Ecto neural progenitor cell (in vitro differentiated cells): ENCODE measurements at places on chromosomes 3 and 15.

GRCh38 chr3:150299201-150299600 lies 108.9 kb upstream of the TSC22D2 start:
- no peak for DNase-seq

DNA sequence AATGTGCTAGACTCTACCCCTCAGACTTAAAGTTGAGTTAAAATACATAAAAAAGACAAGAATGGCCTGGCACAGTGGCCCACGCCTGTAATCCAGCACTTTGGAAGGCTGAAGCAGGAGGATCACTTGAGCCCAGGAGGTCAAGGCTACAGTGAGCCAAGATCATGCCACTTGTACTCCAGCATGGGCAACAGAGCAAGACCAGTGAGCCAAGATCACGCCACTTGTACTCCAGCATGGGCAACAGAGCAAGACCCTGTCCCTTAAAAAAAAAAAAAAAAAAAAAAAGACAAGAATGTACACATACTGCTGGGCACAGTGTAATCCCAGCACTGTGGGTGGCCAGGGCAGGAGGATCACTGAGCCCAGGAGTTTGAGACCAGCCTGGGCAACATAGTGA lies 17.4 kb downstream of the DIS3L start:
- DNase-seq = no peak

DNA sequence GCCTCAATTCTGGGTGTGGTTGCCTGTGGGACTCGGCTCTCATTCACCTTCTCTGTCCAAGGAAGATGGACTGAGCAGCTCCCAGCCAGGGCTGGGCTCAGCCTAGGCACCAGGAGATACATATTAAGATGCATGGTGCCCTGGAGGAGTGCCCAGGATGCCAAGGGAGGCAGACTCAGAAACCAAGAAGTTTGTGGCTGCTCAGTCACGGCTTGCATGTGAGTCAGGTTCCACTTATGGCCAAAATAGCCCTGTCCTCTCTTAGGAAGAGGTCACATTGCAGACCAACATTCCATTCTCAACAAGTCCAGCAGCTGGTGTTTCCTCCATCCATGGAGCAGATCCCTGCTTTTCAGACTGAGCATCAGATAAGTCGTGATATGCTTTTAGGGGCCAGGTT lies 21.8 kb downstream of the CDCP1 start:
- no peak for DNase-seq

DNA sequence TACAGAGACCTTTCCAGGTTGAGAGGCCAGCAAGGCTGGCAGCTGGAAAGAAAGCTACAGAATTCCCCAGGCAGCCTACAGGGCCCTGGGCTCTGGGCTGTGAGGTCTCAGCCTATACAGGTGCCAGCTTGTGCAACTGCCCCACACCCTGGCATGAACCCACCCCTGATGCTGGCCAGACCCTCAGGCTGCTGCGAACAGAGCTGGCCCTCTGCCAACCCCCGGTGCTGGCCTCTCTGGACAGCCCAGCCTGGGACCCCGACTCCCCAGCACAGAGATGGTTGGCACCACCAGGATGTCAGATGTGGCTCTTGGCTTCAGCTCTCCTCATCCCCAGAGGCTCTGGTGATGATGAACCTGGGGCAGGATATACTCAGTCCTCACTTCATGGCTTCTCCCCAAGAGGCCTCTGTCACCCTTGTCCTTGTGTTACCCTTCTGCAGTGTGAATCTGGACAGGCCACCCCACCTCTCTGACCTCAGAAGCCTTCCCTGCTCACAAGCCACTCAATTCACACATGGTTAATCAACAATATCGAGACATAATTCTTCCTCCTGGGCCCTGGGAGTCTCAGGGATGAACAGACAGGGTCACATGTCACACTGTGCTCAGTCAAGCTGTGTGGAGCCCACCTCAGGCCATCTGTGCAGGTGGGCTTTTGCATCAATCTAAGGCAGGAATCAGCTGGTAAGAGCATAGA lies 11.0 kb upstream of the BFSP2 start:
- DNase-seq = no peak

GRCh38 chr3:188524052-188524451 lies 370.1 kb downstream of the LPP start:
- no peak for DNase-seq

- DNase-seq = no peak
Observed at GRCh38 chr3:101828691-101829436, 20.4 kb upstream of the NFKBIZ start.

GRCh38 chr3:82262193-82262592 lies 500.7 kb upstream of the GBE1 start:
- no peak for DNase-seq

GRCh38 chr15:68186671-68187397 lies 18.3 kb downstream of the CALML4 start:
- no peak for DNase-seq

DNA sequence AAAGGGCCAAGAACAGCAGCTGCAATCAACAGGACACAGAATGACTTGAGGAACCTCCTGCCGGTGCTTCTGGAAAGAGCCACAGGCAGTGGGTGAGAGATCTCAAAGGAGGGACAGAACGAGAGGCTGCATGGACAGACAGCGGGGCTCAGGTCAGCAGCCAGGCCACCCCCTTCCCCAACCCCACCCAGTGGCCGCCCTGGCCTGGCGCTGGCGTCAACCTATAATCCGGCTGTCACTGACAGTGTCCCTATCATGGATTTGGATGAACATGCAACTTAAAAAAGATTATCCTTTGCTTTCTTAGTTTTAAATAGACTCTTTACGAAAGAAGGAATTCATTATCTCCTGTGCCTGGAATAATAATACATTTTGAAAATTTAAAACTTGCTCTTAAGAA lies 54.1 kb downstream of the TRPM1 start:
- DNase-seq = no peak
